Activated naive CD4-positive, alpha-beta T cell treated with Interleukin-2 at 50 U/mL for 16 hours (primary cell): ENCODE measurements at places on chromosomes 2 and 18.

- DNase-seq: no peak
Observed at GRCh38 chr2:1676913-1677820, 67.1 kb downstream of the PXDN start.

- no peak for DNase-seq
Observed at GRCh38 chr18:69999656-70000055, 52.0 kb upstream of the CD226 start.

DNA sequence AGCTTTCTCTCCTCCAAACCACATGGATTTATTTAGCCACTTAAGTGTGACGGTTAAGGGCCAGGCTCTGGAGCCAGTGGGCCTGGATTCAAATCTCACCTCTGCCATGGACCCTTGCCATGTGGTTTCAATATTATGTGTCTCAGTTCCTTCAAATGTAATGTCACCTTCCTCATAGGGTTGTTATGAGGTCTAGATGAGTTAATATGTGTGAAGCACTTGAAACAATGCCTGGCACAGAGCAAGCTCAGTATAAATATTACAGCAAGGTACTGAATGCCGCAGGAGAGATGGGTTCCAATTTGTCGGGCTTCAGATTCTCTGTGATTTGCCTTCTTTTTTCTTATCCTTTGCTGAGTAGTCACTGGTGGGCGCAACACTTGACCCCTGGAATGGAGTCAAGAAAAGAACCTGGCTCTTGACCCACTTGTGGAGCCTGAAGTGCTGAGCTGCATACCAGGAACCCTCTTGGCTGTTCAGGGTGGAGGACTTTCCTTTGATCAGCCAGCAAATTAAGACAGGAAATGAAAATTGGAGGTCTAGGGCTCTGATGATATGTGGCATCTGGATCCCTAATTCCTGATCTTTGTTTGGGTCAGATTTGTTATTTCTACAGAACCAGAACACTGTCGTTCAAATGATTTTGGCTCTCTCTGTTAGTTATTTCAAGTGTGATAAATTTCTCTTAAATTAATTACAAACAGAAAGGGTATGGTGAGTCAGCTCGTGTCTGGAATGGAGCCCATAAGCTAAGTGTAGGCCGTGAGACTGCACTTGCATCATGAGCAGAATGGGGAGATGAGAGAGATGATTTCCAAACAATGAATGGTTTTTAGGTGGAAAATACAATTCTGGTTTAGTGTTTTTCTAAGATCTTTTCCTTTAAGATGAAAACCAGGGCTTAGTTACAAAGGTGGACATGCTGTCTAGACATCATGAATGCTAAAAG lies 293.0 kb downstream of the KCNS3 start:
- DNase-seq: no peak

- DNase-seq: no peak
Observed at GRCh38 chr2:33278245-33278943, 198.1 kb upstream of the RASGRP3 start.

DNA sequence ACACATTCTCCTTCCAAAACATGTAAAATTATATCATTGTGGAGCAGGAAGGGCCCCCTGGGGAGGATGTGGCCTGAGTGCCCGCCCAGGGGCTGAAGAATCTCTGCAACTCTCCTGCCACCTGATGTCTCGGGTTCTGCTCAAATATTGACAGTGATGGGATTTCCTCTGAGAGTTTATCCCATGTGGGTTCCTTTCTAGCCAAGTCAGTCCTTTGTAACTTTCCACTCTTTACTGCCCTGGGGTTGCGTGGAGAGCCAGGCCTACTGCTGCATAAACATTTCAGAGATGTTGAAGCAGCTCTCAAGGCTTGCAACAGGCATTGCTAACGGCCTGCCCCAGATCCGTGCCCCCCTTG lies 4.0 kb upstream of the RAB17 start:
- DNase-seq: no peak

- no peak for DNase-seq
Observed at GRCh38 chr2:158586491-158586890, 129.7 kb downstream of the PKP4 start.

- no peak for DNase-seq
Observed at GRCh38 chr2:102487761-102488462, 14.9 kb downstream of the SLC9A4 start.

- no peak for DNase-seq
Observed at GRCh38 chr2:125424266-125424785, 1231.6 kb upstream of the GYPC start.

GRCh38 chr18:30376515-30376914 lies 666.0 kb downstream of the DSC3 start:
- DNase-seq: no peak

DNA sequence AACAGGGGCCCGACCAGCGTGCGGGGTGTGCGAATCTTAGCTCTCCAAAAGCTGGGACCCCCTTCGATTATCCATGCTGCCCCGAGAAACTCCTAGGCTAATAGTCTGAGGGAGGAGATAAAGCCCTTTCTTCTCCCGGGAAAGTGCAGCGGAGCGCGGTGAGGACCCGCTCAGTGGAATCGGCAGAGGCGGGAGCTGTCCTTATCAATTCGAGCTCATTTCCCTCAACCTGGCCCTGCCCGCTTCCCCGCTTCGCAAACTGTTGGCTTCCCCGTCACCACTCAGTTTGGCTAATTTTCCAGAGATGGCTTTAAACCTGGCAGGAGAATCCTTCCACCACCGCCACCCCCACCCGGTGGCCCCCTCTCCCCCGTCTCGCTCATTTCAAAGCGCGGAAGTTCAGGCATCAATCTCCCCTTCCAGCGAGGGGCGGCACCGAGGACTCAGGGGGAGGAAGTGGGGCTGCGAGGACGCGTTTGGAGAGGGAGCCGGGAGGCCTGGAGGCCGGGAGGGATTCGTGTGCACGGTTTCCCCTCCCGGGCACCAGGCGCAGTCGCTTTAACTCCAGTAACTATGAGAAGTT lies 1.6 kb downstream of the KLHL14 start:
- no peak for DNase-seq

- DNase-seq: no peak
Observed at GRCh38 chr18:25042641-25043051, 309.3 kb downstream of the ZNF521 start.

GRCh38 chr2:193428336-193428818 lies 1233.6 kb upstream of the TMEFF2 start:
- no peak for DNase-seq

DNA sequence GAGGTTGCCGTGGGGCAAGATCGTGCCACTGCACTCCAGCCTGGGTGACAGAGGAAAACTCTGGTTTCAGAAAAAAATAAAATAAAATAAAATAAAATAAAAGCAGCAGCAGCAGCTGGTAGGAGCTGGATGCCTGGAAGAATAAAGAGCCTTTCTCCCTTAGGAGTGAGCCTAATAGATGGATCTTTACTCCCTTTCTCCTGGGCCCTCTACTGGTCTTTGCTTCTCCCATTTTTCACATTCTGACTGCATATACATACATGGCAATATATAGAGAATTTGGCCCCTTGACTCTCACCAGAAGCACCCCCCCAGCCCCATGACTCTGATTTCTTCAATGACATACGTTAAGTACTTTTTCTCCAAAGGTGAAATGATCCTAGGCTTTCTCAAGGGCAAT lies 9.8 kb upstream of the MALT1 start:
- no peak for DNase-seq

GRCh38 chr2:219266886-219267285 lies 12.3 kb upstream of the DNAJB2 start:
- no peak for DNase-seq

GRCh38 chr2:217948897-217949296 lies 53.9 kb downstream of the TNS1 start:
- DNase-seq: no peak

DNA sequence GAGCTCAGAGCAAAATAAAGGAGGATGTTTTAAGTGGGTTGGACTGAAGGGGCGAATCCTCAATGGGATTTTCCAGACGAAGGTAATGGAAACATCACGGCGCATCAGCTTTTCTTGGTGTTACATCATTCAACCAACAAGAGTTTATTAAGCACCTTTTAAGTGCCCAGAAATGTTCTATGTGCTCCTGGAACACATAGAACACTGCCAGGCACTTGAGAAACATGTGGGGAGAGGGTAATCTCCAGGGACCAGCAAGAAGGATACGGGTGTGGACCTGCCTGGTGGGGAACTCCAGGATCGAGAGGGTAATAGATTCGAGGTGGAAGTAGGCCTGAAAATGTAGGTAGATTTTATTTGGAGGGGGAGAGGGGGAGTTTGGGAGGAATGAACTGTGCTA lies 168.6 kb downstream of the PRKCE start:
- DNase-seq: no peak
